ENCODE measurements at places on chromosomes 1 and 21. TPM values are rescaled to one million over a fixed set of nuclear protein-coding genes. Genes with fewer than 3 reads are reported as not detected.

The TMEM51 gene
- 18.3 TPM for total RNA-seq

The NBPF4 gene
- not detected for total RNA-seq

The OR2L2 gene
- total RNA-seq, result not detected

The PMF1 gene
- total RNA-seq, result 67.9 TPM

The LYPLA2 gene
- total RNA-seq, result 112 TPM

The HAPLN2 gene
- total RNA-seq, result not detected

The KCTD3 gene
- 23.2 TPM for total RNA-seq

The IRF2BP2 gene
- 56.8 TPM for total RNA-seq

The CLDN19 gene
- total RNA-seq, result not detected

The BGLAP gene
- total RNA-seq, result not detected

The GPX7 gene
- 6.1 TPM for total RNA-seq

The TMEM59 gene
- 119 TPM for total RNA-seq

The OR2T11 gene
- total RNA-seq, result not detected

The LIPI gene
- not detected for total RNA-seq

The HMCN1 gene
- total RNA-seq, result 0.95 TPM

The S100A8 gene
- total RNA-seq, result 228 TPM

The LIX1L gene
- 25.0 TPM for total RNA-seq

The UBL4B gene
- total RNA-seq, result not detected

The PLPP3 gene
- 1.6 TPM for total RNA-seq

The WDR64 gene
- total RNA-seq, result not detected

The LHX8 gene
- not detected for total RNA-seq

The EDEM3 gene
- 26.6 TPM for total RNA-seq

The CDA gene
- total RNA-seq, result 24.3 TPM

The FAAH gene
- 11.6 TPM for total RNA-seq

The LEMD1 gene
- 2.1 TPM for total RNA-seq

Data from hair follicular keratinocyte (primary cell).